Urinary bladder (tissue), 4 donors: ENCODE measurements at places on chromosomes 6 and 20.

DNA sequence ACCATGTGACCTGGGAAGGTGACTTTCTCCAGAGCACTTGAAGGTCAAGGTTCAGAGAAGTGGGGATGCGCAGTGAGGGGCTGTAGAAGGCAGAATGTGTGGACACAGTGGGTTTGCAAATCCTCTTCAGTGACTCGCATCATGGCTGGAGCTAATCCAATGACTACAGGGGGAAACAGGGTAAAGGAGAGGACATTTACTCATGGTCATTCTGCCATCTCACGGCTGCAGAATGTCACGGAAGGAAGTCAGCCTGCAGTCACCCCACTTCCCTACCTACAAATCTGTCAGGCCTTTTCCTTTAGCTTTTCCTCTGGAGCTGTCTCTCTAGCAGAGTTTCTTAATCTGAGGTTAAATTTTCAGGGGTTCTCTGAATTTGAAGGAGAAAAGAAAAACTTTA lies 337.6 kb downstream of the CDC5L start:
- no peak for DNase-seq

- DNase-seq, result no peak
These were observed 43.6 kb downstream of the C6orf15 start for GRCh38 chr6:31068669-31069340.

- no peak for DNase-seq
These were observed 23.5 kb downstream of the CEP250 start for GRCh38 chr20:35478804-35479472.

GRCh38 chr6:118356054-118356453 lies 192.0 kb upstream of the PLN start:
- no peak for DNase-seq

- no peak for DNase-seq
These were observed 80.7 kb upstream of the CD83 start for GRCh38 chr6:14036911-14037310.

DNA sequence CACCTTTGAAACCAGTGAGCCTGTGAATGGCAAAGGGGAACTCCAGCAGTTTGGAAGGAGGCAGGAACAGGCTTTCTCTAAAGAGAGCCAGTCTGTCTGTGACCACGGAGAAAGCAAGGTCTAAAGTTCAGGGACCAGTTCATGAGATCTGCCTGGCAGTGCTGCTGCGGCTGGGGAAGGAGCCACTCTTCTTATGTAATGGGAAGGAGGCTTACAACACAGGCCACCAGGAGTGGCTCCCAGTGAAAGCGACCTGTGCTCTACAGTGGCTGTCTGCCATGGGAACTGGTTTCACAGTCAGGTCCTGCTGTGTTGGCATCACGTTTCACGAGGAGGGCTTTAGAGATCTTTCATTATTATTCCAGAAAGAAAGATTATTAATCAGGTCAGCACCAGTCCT lies 291.9 kb upstream of the PRDM1 start:
- no peak for DNase-seq

DNA sequence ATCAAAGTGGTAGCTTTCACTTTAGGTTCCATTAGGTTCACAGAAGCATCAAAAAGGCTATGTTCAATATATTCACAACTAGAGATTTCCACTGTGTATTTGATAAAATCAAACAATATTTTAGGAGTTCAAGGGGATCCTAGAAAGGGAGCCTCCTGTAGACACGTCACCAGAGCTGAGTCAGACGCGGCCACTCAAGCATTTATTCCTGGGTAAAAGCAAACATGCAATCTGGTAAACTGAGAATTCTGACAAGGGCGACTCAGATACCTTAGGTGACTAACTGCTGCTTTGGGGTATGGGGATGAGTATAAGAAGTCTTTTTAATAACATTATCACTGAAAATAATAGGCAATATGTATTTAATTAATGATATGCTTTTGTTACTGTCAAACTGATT lies 118.7 kb upstream of the HMGN3 start:
- DNase-seq, result no peak

DNA sequence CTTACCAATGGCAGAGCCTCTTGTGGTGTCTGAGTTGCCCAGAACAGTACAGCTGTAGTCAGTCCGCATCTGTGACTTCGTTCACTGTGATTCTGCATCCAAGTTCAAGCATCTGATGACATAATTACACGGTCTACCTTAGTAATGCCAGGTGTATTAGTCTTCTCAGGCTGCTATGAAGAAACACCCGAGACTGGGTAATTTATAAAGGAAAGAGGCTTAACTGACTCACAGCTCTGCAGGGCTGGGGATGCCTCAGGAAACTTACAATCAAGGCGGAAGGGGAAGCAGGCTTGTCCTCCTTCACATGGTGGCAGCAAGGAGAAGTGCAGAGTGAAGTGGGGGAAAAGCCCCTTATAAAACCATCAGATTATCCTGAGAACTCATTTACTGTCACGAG lies 163.9 kb upstream of the SULF2 start:
- no peak for DNase-seq

DNA sequence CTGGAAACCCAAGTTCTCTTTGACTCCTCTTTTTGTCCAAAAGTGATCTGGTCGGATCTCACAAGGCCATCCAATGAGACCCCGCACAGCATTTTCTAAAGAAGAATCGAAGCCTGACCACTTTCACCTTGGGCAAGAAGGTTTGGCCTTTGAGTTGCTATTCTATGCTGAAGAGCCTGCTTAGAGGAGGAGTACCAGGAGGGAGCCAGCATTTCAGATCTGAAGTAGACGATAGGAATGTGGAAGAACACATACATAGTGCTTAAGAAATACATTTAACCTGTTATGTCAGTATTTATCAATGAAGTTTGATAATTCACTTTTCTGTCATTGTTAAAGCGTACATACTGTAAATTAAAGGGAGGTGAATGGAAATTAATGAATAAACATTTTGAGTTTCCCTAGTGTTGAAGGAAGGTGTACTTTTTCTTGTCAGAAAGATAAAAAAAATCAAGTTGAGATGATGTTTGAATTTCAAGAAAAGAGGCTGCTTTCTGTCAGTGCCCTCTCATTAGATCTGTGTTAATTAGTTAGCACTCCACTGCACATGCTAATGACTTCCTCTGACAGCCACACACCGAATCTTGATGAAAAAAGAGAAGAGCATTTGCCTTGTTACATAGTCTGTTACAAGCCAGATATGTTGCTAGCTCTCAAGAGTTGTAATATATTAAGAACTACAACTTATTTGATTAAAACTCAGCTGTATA lies 10.9 kb upstream of the TDRD6 start:
- DNase-seq, result no peak

DNA sequence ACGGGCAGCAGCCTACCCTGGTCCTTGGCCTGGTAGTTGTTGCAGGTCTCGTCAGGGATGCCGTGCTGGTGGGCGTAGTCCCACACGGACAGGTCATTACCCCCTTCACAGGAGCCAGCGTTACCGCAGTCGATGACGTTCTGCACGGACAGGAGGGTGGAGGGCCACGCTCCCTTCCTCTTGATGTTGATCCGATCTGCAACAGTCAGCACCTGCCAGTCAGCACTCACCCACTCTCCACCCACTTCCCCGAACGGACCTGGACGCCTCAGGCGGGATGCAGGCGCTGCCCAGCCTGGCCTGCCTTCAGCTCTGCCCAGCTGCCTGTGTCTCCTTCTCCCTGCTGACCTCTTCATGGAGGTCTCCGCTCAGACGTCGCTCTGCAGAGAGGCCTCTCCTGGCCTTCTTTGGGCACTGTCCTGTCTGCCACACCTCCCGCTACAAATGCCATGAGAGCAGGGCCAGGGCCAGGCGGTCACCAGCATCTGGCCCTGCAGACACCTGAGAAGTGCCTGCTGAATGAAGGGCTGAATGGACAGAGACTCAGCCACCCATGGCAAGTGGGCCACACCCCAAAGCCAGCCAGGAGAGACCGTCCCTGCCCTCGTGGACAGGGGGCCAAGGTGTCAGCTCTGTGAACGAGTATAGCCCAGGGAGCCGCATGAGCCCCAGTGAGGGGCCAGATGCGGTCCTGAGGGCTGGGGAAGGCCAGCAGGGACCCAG lies 5.4 kb downstream of the CTSZ start:
- DNase-seq, result no peak

DNA sequence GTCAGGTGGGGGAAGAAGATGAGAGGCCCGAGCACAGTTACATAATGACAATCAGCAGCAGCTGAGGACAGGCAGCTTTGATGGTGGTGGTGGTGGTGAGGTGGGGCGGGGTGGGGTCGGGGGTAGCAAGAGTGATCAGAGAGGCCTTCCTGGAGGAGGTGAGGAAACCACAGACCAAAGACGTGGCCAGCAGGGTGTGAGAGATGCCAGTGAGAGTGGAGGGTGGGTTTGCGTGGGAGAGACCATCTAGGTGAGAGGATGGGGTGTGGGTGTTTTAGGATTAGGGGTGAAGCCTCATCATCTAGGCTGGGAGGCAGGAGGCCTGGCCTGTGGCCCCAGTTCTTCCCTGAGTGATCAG lies 76.0 kb upstream of the TOX2 start:
- no peak for DNase-seq

DNA sequence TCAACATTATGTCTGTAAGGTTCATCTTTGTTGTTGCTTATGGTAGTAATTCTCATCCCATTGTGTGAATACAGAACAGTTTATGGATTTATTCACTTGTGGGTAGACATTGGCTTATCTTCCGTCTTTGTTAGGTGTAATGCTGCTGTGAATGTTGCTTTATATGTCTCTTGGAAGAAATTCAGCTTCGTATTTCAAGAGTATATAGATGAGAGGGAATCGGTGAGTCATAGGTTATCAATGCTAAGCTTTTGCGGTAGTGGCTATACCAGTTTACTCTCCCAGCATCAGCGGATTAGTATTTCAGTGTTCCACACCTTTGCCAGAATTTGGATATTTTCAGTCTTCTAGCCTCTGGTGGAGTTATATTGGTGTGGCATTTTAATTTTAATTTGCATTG lies 77.8 kb downstream of the ZFAND3 start:
- DNase-seq, result no peak

GRCh38 chr6:34457382-34457741 lies 8.5 kb upstream of the PACSIN1 start:
- DNase-seq, result no peak

DNA sequence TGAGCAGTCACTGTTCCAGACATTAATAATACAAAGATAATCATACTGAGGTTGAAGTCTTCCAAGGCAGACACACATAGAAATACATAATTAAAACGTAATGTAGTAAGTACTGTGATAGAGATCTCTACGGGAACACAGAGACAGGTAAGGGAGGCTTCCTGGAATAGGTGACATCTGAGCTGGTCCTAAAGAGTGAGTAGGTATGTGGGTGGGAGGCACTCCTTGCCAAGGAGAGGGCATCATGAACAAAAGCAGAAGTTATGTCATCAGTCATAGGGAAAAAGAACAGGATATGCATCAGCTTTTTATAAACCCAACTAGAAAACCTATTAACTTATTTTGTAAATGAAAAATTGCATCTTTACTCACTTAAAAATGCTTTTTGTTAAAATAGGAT lies 110.0 kb downstream of the MAP7 start:
- no peak for DNase-seq

DNA sequence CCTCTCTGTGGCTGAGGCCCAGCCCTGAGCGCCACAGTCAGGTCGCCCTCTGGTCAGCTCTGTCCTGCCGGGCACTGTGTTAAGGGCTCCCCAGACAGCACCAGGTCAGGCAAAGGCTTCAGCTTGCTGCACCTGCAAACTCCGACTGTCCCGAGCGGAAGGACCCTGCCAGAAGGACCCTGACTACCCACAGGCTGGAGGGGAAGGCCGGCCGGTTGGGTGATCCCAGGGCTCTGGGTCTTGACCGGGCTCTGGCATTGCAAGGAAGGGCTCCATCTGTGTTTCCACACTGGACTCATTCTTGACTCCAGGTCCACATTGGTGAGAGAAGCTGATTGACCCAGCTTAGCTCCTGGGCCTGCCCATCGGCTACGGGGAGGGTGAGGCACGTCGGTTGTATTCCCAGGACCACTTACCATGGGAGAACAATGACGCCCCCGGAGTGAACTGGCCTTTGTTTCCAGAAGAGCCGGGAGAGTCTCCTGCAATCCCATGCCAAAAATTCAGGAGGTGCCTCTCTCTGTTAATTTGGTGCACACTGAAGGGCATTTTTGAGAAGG lies 229.8 kb downstream of the TAF4 start:
- no peak for DNase-seq

- DNase-seq, result no peak
These were observed 90.4 kb upstream of the MCHR2 start for GRCh38 chr6:100084316-100084990.

DNA sequence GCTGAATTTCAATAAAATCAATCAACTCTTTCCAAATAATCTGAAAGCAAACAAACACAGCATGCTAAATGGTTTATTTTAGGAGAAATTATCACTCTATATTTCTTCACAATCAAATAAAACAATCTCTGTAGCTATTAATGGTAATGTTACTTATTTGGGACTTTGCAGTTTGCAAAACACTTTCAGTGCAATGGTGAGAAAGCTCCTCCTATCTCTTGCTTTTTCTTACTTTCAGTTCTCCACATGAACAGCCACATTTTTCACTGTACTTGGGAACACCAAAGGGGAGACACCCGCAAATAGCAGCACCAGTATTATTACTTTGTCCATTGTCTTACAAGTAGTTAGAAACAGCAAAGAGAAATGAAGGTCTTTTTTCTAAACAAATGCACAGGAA lies 92.4 kb downstream of the DST start:
- DNase-seq, result no peak

GRCh38 chr6:41236276-41236675 lies 8.1 kb downstream of the TREML4 start:
- DNase-seq, result no peak

- DNase-seq, result no peak
These were observed 19.0 kb upstream of the GSTA4 start for GRCh38 chr6:53014063-53014462.

DNA sequence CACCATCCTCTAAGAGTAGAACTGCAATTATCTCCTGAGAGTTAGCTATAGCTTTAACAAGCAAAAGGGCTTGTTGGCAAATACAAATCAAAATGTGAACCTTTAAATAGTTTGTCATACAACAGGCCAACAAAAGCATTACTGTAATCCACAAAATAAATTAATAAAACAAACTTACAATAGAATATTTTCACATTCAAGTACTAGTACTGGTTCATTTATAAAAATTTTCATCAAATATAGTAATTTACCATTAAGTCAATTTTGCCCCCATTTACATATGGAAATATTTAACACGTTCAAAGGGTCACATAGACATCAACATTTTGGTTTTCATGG lies 9.4 kb downstream of the RBM39 start:
- DNase-seq, result no peak

GRCh38 chr6:105902401-105903031 lies 183.6 kb upstream of the PRDM1 start:
- DNase-seq, result no peak

- no peak for DNase-seq
These were observed 202.0 kb upstream of the RNF24 start for GRCh38 chr20:4217349-4217841.

DNA sequence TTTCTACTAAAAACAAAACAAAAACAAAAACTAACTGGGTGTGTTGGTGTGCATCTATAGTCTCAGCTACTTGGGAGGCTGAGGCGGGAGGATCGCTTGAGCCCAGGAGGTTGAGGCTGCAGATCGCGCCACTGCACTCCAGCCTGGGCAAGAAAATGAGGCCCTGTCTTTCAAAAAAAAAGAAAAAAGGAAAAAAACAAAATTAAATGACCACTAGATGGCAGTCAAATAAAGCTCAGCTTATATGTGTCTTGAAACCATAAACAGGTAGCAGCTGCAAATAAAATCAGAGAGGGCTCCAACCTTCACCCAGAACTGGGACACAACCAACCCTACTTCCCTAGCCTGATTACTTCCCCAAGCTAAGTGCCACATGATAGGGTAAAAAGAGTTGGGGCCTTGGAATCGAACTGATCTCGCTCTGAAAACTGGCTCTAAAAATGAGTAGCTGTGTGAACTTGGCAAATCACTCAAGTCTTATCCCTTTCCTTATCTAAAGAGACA lies 67.1 kb upstream of the ADGRF4 start:
- DNase-seq, result peak; percentile 13

GRCh38 chr20:61912665-61913422 lies 152.8 kb downstream of the TAF4 start:
- no peak for DNase-seq
